ENCODE measurements at places on chromosomes 2 and 18. TPM values are rescaled to one million over a fixed set of nuclear protein-coding genes. Genes with fewer than 3 reads are reported as not detected.
A peak's percentile ranks its signal among the peaks of the same experiment; 100 is the strongest.

DNA sequence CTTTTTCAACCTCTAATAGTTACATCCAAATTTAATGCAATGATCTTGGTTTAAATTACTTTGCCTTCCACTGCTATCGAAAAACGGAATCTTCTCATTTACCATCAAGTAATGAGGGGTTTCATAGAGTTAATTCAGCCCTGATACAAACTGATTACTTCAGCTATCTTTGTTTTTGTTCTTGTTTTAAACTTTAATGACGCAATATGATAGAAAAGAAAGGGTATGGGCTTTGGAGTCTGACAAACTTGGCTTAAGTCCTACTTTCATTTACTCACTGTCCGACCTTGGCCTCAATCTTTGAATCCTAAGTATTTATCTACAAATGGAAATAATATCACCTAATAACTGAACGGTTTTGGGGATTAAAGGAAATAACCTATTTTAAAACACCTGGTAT, 16.1 kb downstream of the ADAM17 start:
- peak; percentile 40 for DNase-seq

DNA sequence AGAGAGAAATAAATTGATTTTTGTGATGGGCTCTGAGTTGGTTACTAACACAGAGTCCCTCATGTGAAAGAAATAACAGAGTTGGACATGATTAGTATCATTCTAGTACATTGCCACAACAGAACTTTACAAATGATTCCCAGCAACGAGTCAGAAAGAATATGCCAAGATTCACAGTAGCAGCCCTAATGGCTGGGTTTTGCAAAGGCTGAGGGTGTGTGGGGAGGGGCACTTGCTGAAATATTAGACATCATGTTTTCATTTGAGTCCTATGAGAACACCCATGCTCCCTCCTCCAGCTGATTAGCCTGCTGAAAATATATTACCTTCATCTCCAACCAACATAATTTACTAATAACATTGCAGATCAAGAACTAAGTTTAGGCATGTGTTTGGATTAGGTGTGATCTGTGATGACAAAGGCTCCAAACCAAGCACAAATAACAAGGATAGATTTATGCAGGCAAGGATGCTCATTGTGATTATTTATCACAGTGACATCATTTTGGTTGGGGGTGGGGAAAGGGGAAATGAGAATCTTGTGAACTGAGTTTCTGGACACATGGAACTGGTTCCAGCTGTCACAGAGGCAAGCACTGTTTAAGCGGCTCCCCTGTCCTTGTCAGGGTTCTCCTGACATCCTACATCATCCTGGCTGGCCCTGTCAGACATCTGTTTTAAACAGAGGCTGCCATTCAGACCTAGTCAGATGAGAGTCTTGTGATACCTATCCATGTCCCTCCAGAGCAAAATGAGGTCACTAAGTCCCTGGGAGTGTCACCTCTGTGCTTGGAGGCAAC, 205.8 kb upstream of the NCKAP5 start:
- no peak for DNase-seq

Gene ITGA4
- total RNA-seq, result 23.5 TPM

GRCh38 chr2:2024751-2025481, 280.6 kb upstream of the PXDN start:
- DNase-seq, result no peak

GRCh38 chr2:238097988-238098871, 1.9 kb upstream of the ESPNL start:
- peak; percentile 7 for DNase-seq

Gene MC5R
- total RNA-seq, result 0.26 TPM

DNA sequence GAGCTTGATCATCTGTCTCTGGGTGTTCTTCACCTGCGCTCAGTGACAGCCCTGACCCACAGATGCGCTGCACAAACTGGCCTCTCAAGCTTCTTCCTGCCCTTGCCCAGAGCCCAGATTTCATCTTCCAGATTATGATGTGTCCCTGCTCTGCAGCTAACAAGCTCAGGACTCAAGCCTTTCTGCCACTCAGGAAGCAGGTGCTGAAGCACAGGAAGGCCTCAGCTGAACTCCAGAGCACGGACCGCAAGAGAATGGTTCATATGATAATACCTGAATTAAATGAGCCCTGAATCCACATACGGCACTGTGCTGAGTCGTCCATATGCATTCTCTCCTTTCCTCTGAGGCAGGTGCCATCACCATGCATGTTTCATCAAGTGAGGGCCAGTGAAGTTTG, 3.8 kb downstream of the CD207 start:
- DNase-seq, result no peak

GRCh38 chr2:224405841-224406370, 4.0 kb upstream of the FAM124B start:
- no peak for DNase-seq

Gene RBKS
- total RNA-seq, result 1.6 TPM

GRCh38 chr2:232652505-232652851, 19.1 kb downstream of the EFHD1 start:
- DNase-seq, result no peak

- no peak for DNase-seq
These were observed 60.9 kb downstream of the HDAC4 start for GRCh38 chr2:239339726-239340601.

DNA sequence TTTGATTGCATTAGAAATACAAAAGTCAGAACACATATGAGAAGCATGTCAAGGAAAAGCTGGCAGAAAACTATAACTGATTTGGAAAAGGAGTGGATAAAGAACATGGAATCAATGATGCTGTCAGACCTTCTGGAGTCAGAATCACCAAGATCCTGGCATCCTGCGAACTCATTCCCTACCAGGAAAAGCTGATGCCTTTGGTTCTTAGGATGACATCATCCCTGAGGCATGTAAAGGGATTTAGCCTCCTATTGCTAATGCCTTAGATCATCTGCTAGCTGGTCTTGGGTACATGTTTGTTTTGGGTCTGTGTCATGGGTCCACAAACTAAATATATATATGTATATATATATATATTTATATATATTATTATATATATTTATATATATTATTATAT, 680.7 kb downstream of the EPHA4 start:
- DNase-seq, result peak; percentile 94

Gene RESP18
- total RNA-seq, result not detected

GRCh38 chr2:112644155-112644932, 1.4 kb upstream of the SLC20A1 start:
- DNase-seq, result peak; percentile 40

Gene ABCA12
- total RNA-seq, result 4.4 TPM

- peak; percentile 61 for DNase-seq
These were observed 14.5 kb upstream of the ERMN start for GRCh38 chr2:157339965-157340655.

DNA sequence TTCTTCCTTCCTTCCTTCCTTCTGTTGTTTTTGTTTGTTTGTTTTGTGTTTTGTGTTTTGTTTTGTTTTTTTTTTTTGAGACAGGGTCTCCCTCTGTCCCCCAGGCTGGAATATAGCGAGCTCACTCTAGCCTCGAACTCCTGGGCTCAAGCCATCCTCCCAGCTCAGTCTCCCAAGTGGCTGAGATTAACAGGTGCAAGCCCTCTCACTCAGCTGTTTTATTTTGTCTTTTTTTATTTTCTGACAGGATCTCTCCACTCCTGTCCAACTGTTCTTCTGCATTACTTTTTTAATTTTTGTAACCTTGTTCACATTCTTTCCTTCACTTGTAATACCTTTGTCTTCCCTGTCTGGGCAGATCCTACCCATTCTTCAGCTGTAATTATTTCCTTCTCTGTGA, 23.6 kb downstream of the MAP3K20 start:
- no peak for DNase-seq

- DNase-seq, result peak; percentile 98
These were observed 90.8 kb downstream of the DSEL start for GRCh38 chr18:67425672-67426071.

- no peak for DNase-seq
These were observed 5.8 kb upstream of the PSD4 start for GRCh38 chr2:113167962-113168340.

DNA sequence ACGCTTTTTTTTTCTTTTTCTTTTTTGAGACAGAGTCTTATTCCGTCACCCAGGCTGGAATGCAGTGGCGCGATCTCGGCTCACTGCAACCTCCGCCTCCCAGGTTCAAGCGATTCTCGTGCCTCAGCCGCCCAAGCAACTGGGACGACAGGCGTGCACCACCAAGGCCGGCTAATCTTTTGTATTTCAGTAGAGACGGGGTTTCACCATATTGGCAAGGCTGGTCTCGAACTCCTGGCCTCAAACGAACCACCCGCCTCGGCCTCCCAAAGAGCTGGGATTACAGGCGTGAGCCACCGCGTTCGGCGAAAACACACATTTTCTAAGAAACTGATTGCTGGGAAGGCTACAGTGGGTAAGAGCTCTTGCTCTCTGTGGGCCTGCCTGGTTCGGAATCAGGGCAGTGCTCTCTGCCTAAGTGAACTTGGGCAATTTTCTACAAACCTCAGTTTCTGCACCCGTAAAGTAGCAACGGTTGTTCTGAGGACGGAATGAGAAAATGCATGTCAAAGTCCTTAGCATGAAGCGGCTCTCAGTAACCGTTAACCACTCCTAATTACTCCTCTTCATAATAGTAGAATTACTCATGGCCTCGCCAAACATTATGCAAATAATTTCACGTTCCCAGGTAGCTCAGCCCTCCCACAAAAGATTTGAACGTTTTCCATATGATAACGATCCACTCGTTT, 1.0 kb upstream of the PMAIP1 start:
- peak; percentile 61 for DNase-seq

Measured in astrocyte (in vitro differentiated cells and primary cell).